ENCODE measurements at places on chromosomes 12 and 14.

DNA sequence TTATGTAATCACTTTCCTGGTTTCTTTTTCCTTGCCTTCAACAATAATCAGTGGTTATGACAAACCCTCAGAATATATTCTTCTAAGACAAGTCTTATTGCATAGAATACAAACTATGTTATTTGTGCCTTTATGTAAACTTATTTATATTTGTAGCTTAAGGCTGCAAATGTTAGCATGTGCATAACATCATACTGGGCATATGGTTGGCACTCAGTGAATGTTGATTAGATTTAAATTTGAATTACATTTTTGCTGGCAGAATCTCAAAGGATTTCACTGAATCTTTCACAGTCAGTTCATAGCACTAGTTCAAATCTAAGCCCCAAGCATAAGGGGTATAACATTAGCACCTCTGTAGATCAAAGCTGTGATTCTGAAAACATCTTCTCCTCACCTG is 113.2 kb upstream of the AEBP2 start:
- DNase-seq, result no peak

DNA sequence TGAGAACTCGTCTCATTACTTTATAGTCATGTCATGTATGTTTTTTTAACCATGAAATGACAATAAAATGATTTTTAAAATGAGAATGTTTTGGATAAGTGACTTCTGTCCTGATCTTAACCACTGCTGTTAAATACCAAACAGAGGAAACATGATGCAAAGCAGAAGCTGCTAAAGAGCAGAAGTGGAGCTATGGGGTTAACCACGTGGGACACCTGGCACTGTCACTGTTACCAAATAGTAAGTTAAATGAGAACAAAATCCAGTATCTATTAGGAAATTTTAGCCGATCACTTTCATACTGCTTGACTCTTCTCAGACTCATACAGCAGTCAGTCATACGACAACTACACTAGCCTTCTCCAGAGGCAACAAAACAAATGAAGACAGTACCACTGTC is 82.4 kb downstream of the SCAF11 start:
- no peak for DNase-seq

DNA sequence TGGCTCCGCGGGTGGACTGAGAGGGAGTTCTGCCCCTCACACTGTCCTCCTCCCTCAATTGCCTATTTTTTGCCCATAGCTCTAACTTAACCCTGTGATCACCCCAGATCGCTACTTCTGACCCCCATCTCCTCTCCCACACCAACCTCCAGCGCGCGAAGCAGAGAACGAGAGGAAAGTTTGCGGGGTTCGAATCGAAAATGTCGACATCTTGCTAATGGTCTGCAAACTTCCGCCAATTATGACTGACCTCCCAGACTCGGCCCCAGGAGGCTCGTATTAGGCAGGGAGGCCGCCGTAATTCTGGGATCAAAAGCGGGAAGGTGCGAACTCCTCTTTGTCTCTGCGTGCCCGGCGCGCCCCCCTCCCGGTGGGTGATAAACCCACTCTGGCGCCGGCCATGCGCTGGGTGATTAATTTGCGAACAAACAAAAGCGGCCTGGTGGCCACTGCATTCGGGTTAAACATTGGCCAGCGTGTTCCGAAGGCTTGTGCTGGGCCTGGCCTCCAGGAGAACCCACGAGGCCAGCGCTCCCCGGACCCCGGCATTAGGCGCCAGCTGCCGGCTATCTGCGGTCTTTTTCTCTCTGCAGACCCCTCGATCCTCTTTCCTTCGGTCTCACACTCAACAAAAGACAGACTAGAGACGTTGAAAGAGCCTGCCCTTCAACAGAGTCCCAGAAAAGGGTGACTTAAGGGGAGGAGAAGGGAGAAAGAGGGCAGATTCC is 3.0 kb upstream of the TBX3 start:
- DNase-seq, result no peak

- no peak for DNase-seq
Measured at GRCh38 chr12:779745-780734, 27.7 kb downstream of the WNK1 start.

DNA sequence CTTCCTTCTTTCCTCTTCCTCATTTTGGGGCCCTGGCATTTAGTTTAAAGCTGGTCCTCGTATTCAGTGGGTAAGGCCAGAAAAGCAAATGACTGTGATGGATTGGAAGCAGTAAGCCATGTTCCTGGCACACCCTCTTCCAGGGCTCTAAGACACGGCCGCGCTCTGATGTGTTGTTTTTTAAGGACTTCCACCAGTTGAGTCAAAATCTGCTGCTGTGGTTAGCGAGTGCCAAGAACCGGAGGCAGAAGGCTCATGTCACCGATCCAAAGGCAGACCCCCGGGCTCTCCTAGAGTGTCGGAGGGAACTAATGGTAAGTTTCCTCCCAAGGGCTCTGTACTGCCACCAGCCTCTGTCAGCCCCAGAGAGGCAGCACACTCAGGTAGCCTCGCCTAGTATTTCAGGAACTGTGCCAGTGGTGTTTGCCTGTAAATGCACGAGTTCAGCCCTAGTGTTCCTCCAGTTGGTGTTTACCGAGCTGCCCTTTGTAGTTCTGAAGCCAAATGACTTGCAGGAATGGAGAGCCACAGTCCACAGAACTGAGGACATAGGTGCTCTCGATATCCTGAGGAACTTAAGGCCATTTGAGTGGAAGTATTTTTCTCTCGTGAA is 72.7 kb downstream of the ESR2 start:
- DNase-seq, result no peak

- no peak for DNase-seq
Measured at GRCh38 chr14:37695866-37696265, 100.4 kb downstream of the TTC6 start.

- DNase-seq, result no peak
Measured at GRCh38 chr12:127170226-127171180, 1096.5 kb upstream of the TMEM132C start.

GRCh38 chr14:94081386-94081820 is 293 bp downstream of the IFI27L1 start:
- no peak for DNase-seq

DNA sequence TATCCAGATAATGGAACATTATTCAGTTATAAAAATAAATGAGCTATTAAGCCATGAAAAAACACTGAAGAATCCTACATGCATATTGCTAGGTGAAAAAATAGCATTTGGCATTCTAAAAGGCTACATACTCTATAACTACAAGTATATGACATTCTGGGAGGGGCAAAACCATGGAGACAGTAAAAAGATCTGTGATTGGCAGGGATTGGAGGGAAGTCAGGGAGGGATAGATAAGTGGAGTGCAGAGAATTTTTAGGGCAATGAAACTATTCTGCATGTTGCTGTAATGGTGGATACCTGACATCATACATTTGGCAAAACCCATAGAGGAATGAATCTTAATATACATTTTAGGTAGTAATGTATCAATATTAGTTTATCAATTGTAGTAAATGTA is 63.1 kb upstream of the SLC38A2 start:
- DNase-seq, result no peak

DNA sequence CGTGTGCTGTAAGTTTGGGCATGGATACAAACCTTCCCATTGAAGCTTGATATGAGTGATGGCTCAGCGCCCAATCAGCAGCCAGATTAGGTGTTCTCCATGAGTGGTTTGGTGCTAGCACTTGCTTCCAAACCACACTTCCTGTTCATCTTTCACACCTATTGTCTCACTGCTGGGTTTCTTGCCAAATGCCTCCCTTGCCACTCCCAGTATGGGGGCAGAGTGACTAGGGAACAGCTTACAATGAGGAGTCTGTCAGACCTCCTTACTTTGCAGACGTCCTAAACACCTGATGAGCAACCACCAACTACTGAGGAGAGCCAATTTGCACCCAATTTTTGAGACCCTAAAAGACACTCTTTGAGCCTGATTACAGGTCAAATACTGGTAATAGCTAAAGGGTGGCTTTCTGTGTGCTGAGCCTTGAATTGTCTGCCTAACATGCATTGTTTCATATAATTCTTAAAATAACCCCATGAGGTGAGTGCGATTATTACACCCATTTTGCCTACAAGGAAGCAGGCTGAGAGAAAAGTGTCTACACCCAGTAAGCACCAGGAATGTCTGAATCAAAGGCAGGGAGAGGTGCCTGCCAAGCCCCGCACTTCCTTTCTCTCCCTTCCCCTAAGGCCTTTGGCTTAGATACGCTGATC is 48.4 kb upstream of the FOS start:
- DNase-seq, result peak; percentile 77

- DNase-seq, result no peak
Measured at GRCh38 chr14:104239185-104239775, 100.9 kb downstream of the KIF26A start.

- DNase-seq, result no peak
Measured at GRCh38 chr12:107590413-107590812, 95.2 kb upstream of the PWP1 start.

DNA sequence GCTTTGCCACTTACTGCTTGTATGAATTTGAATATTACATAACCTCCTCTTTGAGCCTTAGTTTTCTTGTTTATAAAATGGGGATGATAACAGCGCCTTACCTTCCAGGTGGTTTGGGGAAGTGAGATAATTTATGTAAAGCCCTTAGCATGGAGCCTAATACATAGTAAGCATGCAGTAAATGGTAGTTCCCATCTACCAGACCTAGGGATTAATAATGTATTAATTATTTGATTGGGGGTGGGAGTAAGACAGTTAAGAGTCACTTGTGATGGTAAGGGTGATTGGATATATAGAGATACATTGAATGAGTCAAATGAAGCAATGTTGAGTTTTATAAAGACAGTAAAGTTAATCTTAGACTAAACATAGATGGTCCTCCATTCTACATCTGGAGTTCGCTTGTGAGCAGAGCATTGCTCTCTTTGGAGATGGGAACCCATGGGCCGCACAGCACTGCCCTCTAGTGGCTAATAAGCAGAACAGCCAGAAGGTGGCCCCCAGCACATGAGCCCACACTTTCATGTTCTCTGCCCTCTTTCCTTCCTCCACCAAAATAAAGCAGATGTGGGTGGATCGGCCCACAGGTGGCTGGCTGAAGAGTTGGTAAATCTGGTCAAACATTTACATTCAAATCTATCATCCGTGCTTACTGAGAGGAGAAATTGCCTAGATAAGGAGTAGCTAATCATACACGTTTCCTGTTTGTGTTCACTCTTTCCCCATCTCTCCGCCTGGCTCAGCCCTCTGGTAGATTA is 26.5 kb upstream of the TAMALIN start:
- peak; percentile 78 for DNase-seq

GRCh38 chr14:49159081-49159480 is 427.1 kb downstream of the RPS29 start:
- no peak for DNase-seq

GRCh38 chr14:96281486-96281885 is 25.5 kb downstream of the BDKRB1 start:
- DNase-seq, result no peak

- DNase-seq, result no peak
Measured at GRCh38 chr12:58253663-58254062, 312.3 kb downstream of the ATP23 start.

DNA sequence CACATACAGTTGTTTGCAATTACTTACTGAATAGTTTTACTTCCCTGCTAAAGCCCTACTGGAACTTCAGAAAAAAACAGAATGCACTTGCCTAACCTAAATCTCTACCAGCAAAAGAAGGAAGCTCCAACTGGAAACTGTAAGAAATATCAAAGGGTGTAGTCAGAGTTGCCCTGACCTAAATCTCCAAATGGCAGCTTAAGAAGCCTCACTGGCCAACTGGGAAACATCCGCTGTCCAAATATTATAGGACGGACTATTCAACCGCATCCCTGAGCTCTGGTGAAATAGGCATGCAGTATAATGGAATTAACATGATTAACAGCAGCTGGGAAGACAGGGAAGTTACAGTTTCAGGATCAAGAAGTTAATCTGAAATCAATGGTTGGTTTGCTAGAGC is 24.3 kb downstream of the ANAPC7 start:
- no peak for DNase-seq

DNA sequence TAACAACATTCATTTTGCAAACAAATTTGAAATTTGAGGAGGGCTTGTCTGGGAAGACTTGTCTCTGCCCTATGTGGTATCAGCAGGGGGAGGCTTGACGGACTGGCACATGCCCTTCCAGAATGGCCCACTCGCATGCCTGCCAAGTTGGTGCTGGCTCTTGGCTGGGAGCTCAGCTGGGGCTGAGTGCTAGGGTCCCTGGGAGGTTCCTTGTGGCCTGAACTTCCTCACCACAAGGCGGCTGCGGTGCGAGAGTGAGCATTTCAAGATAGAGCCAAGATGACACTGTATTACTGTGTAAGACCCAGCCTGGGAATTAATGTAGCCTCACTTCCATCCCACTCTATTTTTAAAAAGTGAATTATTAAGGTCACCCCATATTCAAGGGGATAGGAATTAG is 271.6 kb upstream of the PLEKHG7 start:
- peak; percentile 14 for DNase-seq

DNA sequence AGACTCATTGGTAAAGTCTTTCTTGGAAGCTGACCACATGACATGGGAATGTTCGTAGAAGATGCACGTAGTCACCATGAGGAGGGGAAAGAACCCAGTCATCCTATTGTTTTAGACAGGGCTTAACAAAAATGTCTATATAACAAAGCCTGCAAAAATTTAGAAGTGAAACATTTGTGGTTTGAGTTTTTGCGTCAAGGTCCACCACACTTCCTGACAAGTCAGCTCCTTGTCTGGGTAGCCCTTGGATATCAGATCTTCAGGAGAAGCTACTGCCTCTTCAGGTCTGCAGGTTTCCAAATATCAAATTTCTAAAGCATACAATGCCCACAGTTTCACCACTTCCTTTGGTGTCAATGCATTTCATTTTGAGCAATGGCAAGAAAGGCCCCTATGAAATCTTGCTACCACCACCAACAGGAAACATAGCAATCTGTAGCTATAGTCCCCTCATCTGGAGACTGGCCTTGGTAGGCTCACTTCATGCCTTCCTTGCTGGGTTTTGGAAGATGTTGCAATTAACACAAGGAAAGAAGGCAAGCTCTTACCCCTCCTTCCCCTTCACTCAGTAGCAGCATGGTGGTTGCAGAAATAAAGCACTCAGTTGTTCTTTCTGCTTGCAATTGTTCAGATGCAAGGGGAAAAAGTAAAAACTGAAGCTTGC is 235.2 kb downstream of the PCNX1 start:
- DNase-seq, result peak; percentile 24

GRCh38 chr14:81165188-81165587 is 55.6 kb downstream of the GTF2A1 start:
- DNase-seq, result no peak

GRCh38 chr14:65213316-65213715 is 111.0 kb upstream of the MAX start:
- no peak for DNase-seq

Data from CD4-positive, alpha-beta T cell treated with Interleukin-12 subunit alpha and Interleukin-12 subunit beta, for 1 hour (primary cell).